CD4-positive, alpha-beta T cell treated with Interleukin-10 for 1 hour (primary cell): ENCODE measurements at places on chromosomes 2 and 18.

DNA sequence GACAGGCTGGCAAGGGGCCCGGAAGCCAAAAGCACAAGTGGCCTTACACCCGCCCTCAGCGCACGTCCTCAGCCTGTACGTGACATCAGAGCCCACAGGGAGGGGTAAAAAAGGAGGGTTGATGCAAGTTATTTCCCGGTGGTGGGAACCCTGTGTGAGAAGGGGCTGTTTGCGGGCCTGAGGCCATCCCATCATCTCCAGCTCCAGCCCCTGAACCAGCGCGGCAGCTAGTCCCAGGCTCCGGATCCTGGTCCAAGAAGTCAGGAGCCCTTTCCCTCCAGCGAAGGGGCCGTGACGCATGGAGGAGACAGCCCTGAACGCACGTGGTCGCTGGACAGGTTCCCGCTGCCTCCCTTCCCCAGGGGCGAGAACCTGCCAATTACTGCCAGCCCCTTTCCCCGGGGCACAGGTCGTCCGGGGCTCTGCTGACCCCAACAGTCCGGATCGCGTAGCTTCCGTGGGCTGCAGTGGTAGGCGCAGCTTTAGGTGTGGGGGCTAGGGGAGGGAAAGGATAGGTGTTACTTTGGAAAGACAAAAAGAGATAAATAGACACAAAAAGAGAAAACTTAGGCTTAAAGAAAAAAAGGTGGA lies 1.3 kb upstream of the LRP2 start:
- DNase-seq: peak; percentile 45

DNA sequence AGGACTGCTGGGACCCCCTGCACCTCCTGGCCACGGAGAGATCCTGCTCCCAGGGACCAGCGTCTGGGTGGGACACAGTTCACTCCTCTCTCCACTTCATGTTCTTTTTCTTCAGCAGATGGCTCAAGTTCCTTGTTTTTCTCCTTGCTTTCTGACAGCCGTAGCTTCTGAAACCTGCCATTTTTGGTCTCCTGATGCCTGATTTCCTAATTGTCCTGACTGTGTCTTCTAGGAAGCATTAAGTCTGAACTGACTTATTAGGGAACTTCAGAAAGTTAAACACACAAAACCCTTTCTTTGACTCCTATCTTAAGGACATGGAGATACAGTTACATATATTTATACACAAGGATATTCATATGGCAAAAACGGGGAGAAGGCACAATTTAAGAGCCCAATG lies 22.7 kb downstream of the CNNM4 start:
- DNase-seq: no peak

DNA sequence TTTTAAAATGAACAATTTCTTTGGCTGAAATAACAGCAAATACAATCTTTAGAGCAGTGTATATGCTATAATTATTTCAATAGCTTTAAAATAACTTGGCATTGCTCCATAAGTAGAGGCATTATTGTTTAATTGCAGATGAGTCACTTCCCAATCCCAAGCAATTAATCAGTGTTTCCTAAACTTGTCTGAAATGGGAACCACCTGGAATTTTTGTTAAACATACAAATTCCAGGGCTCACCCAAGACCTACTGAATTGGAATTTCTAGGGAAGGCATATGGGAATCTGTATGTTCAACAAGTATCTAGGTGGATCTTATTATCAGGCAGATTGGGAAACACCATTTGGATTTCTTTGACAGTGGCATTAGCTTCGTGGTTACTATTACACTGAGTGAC lies 27.1 kb upstream of the FMNL2 start:
- no peak for DNase-seq

GRCh38 chr2:101766871-101767739 lies 69.6 kb downstream of the MAP4K4 start:
- no peak for DNase-seq

DNA sequence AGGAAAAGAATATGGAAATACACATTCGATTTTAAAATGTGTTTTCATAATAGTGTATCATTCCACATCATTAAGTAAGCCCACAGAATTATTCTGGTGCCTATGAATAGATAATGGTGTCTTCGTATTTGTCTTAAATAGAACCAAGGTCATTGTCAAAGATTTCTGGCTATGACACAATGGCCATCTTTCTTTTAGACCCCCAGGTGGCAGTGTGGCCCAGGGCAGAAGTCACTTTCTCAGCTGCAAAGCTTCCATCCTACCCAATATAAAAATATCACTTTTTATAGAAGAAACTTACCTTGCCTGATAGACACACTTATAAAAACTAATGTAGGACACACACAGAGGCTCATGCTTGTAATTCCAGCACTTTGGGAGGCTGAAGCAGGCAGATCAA lies 57.5 kb downstream of the ZRANB3 start:
- DNase-seq: peak; percentile 33

DNA sequence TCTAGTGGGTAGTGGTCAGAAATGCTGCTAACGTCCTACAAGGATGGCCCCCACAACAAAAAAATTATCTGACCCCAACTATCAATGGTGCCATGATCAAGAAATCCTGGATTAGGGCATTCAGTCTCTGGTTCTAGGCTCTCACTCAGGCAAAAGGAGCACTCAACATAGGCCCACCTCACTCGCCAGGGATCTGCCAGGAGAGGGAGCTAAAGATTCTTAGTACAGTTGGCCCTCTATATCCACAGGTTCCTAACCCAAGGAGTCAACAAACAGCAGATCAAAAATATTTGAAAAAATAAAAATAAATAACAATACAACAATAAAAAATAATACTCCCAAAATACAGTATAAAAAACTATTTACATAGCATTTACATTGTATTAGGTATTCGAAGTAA lies 10.0 kb downstream of the SLC4A5 start:
- DNase-seq: no peak

DNA sequence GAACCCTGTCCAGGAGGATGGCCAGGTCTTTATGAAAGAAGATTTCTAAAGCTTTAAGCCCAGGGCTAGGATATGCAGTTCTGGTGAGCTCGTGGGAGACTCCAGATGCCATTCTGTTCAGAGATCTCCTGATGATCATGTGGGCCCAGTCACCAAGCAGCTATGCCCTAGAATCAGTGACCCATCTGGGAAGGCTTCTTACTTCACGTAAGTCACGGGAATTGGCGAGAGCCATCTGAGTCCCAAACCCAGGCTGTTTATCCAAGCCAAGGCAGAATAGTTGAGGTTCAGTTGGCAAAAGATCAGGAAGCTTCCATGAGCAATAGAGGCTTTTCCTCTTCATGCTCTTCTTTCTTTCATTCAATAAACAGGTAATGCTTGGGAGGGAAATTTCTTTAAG lies 23.9 kb downstream of the ANTXR1 start:
- no peak for DNase-seq

DNA sequence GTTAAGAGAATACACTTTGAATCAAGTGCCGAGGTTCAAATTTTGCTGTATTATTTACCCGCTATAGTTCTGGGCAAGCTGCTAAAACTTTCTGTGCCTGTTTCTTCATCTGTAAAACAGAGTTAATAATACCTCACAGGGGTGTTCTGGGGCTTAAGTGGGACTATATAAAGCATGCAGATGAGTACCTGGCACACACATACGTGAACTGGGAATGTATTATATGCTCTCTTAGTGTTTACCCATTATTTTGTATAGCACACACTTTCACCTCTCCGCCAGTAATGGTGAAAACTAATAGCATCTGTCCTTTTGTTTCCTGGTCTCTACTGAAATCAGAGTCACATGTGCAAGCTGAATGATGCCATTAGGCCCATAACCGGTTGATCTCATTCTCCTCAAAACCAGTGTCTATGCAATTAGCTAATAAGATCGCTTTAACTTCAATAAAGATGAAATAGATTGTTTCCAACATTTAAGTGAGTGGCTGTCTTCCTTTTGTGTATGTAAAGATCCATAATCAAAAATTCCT lies 3.8 kb upstream of the CDKL4 start:
- no peak for DNase-seq

GRCh38 chr2:20616341-20616871 lies 34.5 kb downstream of the HS1BP3 start:
- DNase-seq: no peak

DNA sequence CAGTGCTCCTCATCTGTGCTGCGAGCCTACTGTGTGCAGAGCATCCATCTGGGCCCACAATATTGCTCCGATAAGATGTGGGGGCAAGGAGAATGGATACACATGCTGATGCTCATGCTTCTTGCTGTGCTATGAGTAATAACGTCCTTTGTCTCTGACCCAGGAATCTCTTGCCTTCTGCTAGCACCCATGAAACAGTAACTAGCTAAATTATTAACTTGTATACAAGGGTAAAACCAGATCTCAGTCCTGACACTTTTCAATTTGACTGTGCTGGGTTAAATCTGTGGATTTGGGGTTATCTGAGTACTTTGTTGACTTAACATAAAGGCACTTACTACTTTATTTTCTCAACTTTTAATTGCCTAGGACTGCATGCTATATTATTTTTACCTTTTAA lies 357.6 kb downstream of the SLC4A3 start:
- no peak for DNase-seq
